GM12878 (cell line): ENCODE measurements at places on chromosomes 7 and 10. TPM values are rescaled to one million over a fixed set of nuclear protein-coding genes. Genes with fewer than 3 reads are reported as not detected.
A peak's percentile ranks its signal among the peaks of the same experiment; 100 is the strongest.

DNA sequence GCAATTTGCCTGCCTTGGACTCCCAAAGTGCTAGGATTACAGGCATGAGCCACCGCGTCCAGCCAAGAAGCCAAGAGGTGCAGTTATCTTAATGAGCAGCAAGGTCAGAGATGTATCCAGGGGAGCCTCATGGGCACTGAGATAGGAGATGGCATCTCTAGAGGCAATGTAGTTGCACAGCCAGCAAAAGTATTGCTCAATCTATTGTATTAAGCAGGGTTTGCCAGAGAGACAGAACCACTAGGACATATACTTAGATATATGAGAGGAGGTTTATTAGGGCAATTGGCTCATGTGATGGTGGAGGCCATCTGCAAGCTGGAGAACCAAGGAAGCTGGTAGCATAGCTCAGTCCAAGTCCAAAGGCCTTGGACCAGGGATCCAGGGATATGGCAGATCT lies 16.3 kb upstream of the VPS26A start:
- DNase-seq: no peak

DNA sequence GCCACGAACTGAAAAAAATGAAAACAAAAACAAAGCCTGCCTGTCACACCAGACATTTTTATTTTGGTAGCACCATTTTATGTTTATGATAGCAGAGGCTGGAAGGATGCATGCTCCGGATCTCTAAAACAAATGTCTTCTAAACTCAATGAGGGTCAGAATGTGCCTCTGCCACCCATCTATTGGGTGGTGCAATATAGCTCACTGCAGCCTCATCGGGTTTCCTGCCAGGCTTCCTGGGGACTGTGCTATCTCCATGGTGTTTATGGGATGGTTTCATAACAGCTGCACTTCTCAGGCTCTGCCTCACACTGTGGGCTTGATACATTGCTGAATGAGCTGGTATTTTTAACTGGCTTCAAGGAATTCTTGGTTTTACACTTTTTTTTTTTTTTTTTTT lies 94.4 kb downstream of the ITIH5 start:
- DNase-seq: no peak

DNA sequence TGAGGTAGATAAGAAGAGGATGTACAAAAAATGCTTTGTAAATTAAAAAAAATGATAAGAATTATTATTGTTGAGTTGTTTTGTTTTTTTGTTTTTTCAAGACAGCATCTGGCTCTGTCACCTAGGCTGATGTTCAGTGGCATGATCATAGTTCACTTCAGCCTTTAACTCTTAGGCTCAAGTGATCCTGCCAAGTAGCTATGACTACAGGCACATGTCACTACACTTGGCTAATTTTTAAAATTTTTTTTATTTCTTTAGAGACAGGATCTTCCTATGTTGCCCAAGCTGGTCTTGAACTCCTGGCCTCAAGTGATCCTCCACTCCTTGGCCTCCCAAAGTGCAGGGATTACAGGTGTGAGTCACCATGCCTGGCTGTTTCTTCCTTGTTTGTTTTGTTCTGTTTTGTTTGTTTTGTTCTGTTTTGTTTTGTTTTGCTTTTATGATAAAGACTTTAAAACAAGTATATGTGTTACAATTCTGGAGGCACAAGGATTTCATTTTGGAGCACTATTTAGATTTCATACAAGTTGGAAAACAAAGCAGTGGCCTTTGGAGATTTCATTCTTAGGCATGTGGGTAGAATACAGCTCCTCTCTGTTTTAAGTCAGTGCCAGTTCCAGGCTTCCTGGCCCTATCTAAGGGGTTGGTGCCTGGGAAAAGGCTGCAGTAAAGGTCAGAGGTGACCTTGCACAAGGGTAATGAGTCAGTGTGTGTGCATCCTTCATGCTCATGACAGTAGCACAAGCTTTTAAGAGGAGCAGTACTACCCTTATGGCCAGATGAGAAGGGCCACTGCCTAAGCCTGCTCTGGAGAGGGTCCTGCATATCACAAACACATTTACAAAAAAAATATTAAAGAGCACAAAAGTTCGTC lies 17.9 kb downstream of the FGFBP3 start:
- no peak for DNase-seq

- DNase-seq: no peak
Observed at GRCh38 chr10:133379801-133380666, 972 bp downstream of the PAOX start.

GRCh38 chr10:131758062-131758938 lies 142.5 kb upstream of the PPP2R2D start:
- DNase-seq: no peak

RAB11FIP2 gene
- 1.4 and 1.8 TPM in 2 replicates for polyA plus RNA-seq

GRCh38 chr7:122694697-122695096 lies 4.2 kb downstream of the RNF133 start:
- no peak for DNase-seq

GRCh38 chr7:73437091-73437490 lies 3.5 kb downstream of the FZD9 start:
- no peak for DNase-seq

DNA sequence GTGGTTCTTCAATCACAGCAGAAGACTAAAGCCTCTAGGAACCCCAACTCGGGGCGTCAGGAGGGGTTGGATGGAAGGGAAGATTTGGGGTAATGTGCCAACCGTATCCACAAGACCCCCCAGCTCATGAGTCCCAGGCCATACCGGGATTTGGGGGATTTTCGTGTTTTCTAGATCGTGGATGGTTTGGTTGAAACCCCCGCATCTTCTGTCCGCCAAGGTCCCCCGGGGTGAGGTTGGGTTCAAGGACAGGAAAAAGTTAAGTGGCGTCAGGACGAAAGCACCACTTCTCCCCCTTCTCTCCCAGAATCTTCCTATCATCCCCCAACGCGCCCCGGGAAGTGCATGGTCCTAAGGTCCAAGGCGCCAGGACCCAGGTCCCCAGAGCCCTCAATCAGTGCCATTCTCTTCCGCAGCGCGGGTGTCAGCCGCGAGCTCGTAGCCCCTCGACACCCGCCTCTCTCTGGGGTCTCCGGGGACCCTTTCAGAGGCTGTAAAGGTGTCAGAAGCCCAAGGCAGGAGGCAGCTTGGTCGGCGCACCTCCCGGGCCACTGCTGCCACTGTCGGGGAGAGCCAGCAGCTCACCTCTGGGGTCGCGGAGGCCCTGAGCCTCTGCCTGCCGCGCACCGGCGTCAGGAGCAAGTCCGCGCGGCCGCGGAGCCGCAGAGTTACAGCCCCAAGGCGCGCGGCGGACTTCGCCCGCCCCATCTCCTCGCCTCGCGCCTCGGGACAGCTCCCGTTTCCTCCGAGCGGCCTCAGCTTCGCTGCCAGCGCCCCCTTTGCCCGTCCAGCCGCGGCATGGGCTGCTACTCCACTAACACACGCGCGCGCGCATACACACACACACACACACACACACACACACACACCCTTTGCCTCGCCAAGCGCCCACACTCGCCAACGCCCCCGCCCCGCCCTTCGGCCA lies 1.5 kb downstream of the MKX start:
- no peak for DNase-seq

- no peak for DNase-seq
Observed at GRCh38 chr7:2734751-2735571, 47.0 kb downstream of the AMZ1 start.

NKX2-3 gene
- not detected in 2 replicates for polyA plus RNA-seq

DNA sequence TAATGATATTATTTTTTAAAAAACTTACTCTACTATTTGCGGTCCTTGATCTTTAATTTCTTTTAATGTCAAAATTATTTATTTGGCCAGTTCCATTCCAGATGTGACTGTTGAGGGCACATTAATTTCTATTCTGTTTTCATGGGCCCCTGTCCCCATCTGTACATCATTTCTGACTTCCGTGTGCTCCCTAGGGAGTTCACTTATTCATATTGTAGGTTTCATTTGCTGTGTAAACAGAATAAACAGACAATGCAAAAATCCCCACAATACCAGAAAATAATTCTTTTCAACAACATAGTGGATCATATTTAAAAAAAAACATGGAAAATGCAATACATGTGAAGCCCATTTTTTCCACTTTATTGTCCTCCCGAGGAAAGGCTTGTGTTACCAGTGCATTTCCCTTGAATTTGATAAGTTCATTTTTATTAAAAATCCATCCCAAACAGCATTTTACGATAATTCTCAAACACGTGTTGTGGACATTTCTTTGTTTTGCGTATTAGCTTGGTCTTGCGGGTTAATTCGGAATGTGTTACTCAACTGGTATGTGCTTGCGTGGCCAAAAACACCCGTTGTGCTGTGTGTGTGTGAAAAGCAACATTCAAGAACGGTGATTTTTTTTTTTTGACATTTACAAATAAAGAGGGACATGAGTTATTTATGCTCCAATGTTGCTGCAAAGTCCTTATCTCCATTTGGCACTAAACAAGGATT lies 138.4 kb downstream of the MGMT start:
- peak; percentile 40 for DNase-seq

GRCh38 chr7:33745934-33746333 lies 159.4 kb upstream of the BMPER start:
- no peak for DNase-seq

GRCh38 chr7:155383756-155384491 lies 74.0 kb upstream of the EN2 start:
- DNase-seq: no peak

- no peak for DNase-seq
Observed at GRCh38 chr10:44196336-44196735, 188.6 kb downstream of the CXCL12 start.

FAM25A gene
- not detected in 2 replicates for polyA plus RNA-seq

GRCh38 chr10:5584895-5585516 lies 60.2 kb downstream of the CALML3 start:
- DNase-seq: peak; percentile 41

DNA sequence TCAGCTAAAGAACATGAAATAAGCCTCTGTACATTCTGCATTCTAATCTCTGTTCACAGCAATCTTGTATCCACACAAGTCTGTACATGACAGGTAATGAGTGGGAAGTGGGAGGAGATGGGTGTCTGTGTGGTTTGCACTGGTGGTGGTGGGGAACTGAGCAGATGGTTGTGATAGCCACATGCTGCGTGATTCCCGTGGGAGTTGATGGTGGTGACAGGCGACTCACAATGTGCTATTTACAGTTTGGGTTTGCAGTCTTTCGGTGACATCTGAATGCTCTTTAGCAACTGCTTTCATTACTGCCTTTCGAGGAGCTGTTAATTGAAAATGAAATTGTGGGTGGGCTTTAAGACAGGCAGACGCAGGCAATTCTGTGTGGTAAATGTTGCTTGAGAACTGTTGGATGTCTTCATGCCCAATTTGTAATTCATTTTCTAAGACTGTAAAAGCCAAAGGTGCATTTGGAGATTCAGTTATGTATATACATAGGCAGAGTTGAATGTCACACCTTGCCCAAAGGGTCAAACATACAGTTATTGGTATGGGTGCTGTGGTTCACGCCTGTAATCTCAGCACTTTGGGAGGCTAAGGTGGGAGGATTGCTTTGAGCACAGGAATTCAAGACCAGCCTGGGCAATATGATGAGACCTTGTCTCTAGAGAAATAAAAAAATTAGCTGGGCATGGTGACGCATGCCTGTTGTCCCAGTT lies 308.2 kb downstream of the AUTS2 start:
- DNase-seq: peak; percentile 97

ASAH2B gene
- 4.0 and 5.4 TPM in 2 replicates for polyA plus RNA-seq

DNA sequence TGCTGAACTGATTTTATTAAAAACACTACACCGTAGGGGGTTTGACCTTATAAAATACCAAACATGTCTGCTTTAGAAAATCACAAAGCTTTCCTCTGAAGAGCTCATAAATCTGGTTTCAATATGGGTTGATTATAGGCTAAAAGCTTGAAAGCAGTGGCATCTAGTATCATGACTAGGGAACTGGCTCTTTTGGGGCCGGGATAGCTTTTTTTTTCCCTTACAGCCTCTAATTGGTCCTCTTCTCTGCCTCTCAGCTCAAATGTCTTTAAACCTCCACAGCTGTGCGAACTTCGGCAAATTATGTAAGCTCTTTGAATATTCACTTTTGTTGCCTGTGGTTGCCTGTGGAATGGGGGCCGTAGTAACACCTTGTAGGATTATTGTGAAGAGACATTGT lies 8.4 kb downstream of the BAMBI start:
- DNase-seq: no peak
